ENCODE measurements at places on chromosomes 1 and 21.

DNA sequence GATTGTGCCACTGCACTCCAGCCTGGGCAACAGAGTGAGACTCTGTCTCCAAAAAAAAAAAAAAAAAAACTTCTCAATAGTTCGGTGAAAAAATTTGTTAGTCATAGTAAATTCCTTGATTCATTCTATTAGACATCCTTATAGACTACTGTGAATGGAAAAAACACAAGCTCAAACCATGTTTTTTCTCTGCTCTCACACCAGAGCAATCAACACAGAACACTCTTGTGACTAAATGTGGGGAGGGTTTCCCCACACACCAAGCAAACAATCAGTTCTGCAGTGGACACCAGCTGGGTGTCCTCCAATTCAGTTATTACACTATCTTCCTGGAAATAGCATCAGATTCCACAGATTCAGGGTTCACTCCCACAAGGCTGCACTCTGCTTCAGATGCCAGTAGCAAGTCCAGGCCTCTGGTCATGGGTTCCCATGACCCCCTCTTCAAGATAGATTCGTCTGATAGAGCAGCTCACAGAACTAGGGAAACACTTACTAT lies 69.1 kb upstream of the TEKT2 start:
- no peak for DNase-seq

GRCh38 chr1:19287436-19288185 lies 959 bp downstream of the AKR7A3 start:
- no peak for DNase-seq

GRCh38 chr21:19508442-19508841 lies 1104.9 kb upstream of the TMPRSS15 start:
- no peak for DNase-seq

GRCh38 chr21:37489553-37489952 lies 123.0 kb downstream of the DYRK1A start:
- DNase-seq, result no peak

- DNase-seq, result no peak
These were observed 10.0 kb upstream of the LRRC8C start for GRCh38 chr1:89622895-89623294.

- DNase-seq, result no peak
These were observed 40.5 kb downstream of the DISC1 start for GRCh38 chr1:231666937-231667608.

DNA sequence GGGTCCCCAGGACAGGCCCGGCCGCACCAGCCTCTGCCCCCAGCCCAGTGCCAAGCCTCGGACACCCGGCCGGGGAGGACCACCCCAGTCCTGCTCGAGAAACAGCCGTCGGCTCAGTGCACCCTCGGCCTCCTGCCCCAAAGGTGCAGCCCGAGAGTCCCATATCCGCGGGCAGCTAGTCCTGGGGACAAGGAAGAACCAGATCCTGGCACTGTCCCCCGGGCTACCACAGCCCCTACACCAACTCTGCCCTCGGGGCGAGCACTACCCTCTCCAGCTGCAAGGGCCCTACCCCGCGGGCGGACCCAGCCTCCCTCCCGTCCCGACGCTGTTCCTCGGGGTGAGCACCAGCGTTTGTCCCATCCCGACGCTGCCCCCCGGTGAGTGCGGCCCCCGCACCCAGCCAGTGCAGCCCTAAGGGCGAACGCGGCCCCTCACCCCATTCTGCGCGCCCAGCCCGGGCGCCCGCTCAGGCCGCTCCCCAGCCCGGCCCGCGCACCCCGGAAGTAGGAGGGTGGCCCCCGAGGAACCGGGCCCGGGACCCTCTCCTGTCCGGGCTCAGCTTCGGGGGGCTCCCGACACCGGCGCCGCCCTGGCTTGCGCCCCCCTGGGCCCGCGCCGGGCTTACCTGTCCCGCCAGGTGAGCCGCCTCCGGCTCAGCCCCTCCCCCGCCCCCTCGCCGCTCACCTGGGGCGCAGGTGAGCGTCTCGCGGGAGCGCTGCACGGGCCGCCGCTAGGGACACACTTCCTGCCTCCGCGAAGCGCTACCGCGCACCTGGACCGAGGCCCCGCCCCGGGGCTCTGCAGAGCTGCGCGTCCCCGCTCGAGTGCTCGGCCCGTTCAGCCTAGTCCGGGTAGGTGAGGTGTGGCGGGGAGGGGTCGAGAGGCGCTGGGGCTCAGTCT lies at the start of gene KDF1:
Gene KDF1, minus strand, starts transcription at position 747 of the 903 bp plus-strand sequence. CDS start 8,088 bp downstream, outside the sequence.
- peak; percentile 89 for DNase-seq

DNA sequence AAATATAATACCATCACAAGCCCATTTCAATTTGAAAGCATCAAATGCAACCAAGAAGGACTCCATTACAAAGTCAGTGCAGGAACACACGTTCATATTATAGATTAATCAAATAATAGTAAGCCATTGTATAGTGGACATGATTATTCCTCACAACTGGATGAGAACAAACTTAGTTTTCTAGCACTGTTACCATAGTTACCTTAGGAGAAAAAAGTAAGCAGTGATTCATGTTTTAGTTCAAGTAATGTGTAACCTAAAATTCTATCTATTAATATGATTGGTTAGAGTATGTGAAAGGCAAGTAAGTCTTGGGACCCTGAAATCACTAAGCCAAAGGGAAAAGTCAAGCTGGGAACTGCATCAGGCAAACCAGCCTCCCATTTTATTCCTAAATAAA lies 15.2 kb downstream of the SSX2IP start:
- no peak for DNase-seq

GRCh38 chr1:152034324-152034653 lies 2.5 kb downstream of the S100A11 start:
- DNase-seq, result no peak

- peak; percentile 34 for DNase-seq
These were observed 49.8 kb upstream of the RIPK4 start for GRCh38 chr21:41816583-41817165.

GRCh38 chr1:156476501-156477298 lies 23.9 kb downstream of the MEF2D start:
- no peak for DNase-seq

- no peak for DNase-seq
These were observed 365.9 kb downstream of the COL11A1 start for GRCh38 chr1:102742426-102742825.

DNA sequence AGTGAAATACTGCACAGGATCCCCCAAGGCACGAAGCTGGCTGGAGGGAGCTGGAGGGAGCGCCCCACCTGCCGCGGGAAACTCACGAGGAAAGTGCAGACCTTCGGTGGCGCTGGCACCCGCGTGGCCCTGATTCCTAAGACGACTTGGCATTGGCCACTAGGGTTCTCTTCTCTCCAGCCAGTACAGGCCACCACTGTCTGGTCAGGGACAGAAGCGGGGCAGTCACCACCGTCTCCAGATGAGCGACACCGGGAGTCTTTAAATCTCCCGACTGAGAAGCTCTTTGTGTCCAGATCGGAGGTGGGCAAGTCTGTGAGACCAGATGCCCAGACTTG lies 19.2 kb upstream of the CHIA start:
- no peak for DNase-seq

- no peak for DNase-seq
These were observed 37.5 kb upstream of the ANGPTL1 start for GRCh38 chr1:178908358-178908757.

GRCh38 chr1:29544406-29544805 lies 308.1 kb downstream of the PTPRU start:
- peak; percentile 58 for DNase-seq

GRCh38 chr1:150535511-150536287 lies 13.5 kb upstream of the ADAMTSL4 start:
- no peak for DNase-seq

- no peak for DNase-seq
These were observed 9.2 kb downstream of the CASZ1 start for GRCh38 chr1:10787286-10787685.

DNA sequence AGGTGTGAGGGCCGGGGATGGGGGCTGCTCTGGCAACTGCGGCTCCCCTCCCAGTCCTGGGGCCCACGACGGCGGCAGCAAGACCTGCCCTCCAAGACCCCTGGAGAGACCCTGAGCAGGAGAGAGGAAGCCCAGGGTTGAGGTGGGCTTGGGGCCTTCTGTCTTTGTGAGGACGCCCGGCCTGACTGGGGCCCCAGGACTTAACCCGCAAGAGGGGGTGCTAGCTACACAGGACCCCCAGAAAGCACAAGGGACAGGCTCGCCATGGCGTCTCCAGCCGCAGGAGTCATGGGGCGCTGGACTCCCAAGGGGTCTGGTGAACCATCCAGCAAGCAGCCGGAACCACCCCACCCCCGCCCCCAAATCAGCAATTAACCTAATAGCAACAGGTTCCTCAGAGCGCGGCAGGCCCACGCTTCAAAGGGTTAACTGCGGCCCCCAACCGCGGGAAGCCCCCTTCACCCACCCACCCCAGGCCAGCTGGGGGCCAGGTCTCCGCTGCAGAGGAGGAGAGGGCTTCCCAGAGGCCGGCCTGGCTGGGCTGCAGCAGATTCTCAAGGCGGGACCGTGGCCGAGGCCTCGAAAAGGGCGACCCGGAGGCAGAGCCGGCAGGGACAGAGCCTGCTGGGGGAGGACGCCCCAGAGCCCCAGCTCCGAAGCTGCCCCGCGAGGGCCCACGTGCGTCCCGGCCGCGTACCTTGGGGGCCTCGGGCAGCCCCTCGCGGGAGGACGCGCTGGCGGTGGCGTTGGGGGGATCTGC lies 525 bp downstream of the C1QTNF12 start:
- DNase-seq, result no peak

DNA sequence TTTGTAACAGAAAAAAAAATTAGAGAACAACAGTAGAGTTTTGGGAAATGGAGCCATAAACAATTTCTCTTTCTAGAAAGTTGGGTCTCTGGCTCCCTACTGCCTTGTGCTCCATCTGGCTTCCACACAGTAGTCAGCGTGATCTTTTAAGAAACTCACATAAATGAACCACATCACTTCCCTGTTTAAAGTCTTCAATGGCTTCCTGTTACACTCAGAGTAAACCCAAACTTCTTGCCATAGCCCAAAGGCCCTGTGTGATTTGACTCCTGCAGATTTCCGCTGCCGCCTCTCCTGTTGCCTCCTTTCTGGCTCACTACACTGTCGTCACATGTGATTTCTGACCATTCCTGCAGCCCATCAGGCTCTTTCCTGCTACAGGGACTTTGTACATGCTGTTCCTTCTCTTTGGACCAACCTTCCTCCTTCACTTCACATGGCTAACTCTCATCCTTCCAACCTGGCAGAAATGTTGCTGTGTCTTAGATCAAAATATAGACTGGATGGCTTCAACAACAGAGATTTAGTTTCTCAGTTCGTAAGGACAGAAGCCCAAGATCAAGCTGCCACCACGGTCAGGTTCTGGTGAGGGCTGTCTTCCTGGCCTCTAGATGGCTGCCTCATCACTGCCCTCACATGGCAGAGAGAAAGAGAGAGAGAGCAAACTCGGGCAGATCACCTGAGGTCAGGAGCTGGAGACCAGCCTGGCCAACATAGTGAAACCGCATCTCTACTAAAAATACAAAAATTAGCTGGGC lies 34.0 kb downstream of the OPRD1 start:
- DNase-seq, result no peak

DNA sequence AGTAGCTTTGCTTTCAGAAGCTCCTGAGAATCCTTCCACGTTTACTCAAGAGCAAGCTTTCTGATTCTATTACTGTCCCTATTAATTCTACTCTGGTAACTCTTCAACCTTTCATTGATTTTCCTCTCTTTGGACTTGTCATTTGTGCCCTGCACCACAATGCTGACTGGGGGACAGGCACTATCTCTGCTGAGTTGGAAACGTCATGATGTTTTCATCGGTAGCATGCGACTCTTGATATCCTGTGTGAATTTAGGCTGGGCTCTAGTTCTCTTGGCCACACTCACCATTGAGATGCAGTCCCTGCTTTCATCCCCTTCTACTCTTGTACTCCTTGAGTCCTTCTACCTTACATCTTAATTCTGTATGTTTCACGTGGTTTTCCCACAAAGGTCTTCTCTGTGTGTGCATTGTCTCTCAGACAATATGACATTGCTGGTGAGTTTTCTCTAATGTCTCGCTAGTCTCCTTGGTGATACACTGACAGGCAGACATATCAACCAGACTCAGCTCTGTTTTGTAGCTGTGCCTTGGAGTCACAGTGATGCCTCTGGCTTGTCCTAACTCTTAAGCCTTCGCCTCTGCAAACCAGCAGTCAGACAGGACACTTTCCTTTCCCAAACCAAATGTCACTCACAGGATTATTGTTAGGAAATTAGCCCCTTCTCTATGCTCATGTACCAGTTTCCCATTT lies 223.6 kb upstream of the ADGRL2 start:
- DNase-seq, result no peak

DNA sequence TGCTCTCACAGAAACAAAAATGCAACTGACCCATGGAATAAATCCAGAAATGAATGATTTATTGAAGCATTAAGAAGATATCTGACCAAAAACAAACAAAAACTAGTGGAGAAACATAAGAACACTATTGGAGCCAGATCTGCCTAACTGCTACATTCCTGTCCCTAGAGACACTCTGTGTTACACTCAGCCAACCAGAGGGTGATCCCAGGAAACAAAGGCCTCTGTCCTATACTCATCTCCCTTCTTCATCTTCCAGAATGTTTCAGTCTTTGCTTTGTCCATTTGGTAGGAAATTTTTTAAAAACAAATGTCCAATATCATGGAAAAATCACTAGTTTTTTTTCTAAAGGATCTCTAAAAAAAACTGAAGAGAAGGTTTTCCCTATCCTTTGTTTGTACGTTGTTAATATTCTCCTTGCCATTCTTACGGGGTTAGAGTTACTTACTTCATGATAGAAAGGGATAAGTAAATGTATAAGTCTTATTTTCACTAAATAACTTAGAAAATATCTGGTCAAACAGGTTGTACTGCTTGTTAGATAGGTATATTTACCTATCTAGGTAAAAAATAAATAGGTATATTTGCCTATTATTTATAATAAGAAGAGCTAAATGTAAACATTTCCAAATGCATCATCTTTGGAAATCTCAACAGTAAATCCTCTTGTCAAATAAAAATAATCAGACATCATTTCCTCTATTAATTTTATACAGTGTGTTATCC lies 59.1 kb downstream of the NME7 start:
- no peak for DNase-seq

DNA sequence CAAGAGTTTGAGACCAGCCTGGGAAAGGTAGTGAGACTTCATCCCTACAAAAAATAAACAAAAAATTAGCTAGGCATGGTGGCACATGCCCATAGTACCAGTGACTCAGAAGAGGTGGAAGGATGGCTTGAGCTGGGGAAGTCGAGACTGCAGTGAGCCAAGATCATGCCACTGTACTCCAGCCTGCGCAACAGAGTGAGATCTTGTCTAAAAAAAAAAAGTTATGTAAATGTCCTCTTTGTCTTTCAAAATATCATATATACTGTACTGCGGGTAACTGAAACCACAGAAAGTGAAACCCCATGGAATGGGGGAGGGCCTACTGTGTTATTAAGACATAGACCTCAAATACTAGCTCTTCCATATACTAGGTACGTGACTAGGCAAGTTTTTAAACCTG lies 20.8 kb downstream of the ACADM start:
- DNase-seq, result no peak

DNA sequence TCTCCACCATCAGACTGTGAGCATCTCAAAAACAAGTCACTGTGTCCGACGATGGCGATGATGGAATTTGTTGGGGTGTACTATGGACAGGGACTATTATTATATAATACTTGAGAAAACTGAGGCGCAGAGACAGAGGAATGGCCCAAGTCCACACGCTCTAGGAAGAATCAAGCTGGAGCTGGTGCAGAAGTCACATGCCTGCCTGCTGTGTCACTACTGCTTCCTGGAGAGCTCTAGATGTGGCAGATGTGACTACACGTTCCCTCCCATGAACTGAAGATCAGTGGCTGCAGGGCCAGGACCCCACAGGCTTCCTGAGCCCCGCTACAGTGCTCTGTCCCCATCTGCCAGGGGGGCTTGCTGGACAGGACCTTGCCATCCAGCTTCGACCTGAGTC lies 56.9 kb downstream of the TRABD2B start:
- DNase-seq, result peak; percentile 82

All from lower leg skin (tissue), 4 donors.